C1 segment of cervical spinal cord (tissue), 14 donors: ENCODE measurements at places on chromosomes 1 and 21.

- no peak for DNase-seq
Measured at GRCh38 chr1:111127923-111128643, 11.8 kb downstream of the DRAM2 start.

DNA sequence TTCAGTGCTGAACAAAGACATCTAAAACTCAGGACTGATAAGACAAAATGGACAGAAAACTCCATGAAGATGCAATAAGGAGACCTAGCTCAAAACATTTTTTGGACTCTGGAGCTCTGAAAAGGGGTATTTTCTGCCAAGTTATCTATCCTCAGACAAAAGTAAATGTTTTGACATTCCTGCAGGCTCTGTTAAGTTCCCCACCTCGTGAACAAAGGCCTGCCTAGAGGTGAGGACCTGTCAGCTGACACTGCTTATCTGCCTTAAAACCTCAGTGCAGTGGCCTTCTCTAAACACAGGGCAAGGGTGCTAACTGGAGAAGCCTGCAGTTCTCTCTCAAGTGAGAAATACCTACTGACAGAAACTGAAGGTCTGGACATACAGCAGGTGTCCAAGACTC is 41.1 kb downstream of the COLGALT2 start:
- DNase-seq, result no peak

GRCh38 chr1:193183019-193183627 is 3.3 kb downstream of the B3GALT2 start:
- no peak for DNase-seq

DNA sequence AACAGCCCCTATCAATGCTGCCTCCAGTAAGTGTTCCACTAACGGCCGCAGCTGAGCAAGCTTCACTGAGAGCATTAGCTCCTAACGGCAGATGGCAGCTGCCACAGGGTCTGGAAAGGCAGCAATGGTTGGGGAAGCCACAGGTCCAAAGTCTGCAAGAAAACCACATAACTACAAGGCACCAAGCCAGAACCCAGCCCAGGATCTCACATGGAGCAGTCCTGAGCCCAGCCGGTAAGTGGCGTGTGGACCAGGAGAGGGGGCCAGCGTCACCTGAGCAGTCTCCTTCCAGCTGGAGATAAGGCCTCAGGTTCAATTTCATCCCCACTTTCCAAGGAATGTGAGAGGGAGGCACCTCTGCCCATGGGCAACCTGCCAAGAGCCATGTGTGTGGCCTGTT is 13.2 kb downstream of the SYT2 start:
- DNase-seq, result no peak

- DNase-seq, result no peak
Measured at GRCh38 chr1:46137916-46138315, 5.5 kb upstream of the PIK3R3 start.

- DNase-seq, result no peak
Measured at GRCh38 chr1:192439373-192440025, 122.7 kb downstream of the RGS21 start.

- no peak for DNase-seq
Measured at GRCh38 chr1:102842606-102843005, 265.7 kb downstream of the COL11A1 start.

GRCh38 chr1:203480525-203481084 is 5.0 kb downstream of the PRELP start:
- no peak for DNase-seq

- no peak for DNase-seq
Measured at GRCh38 chr1:202259705-202260104, 66.1 kb downstream of the LGR6 start.

DNA sequence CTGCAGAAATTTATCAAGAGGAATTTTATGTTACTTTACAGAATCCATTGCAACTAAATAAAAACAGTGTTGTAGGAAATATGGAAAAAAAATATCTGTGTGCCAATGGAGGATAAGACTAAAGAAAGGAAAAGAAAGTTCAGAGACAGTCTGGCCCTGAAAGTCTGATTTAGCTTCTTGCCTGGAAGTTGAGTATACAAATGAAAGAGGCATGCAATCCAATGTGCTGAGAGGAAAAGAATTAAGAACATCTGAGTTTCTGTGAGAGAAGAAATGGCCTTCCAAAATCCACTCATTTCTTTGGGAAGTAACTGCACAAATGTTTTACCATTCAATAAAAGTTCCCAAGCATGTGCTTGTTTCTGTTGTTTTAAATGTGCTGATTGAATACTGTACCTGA is 65.1 kb downstream of the LHX9 start:
- DNase-seq, result no peak

DNA sequence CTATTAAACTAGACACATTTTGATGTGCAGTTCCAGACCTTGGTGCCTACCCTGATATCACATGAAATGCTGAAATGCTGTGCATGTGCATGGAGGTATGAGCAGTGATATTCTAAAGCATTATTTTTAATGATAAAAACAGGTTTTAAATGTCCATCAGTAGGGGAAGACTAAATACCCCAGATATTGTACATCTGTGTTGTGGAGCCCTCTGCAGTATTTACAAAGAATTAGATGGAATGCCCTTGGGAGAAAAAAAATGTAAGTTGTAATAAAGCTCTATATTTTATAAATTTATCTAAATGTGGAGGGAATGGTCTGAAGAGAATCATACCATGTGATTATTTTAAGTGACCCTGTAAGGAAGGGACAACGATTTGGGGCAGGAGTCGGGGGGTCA is 39.1 kb upstream of the IGSF5 start:
- DNase-seq, result no peak

DNA sequence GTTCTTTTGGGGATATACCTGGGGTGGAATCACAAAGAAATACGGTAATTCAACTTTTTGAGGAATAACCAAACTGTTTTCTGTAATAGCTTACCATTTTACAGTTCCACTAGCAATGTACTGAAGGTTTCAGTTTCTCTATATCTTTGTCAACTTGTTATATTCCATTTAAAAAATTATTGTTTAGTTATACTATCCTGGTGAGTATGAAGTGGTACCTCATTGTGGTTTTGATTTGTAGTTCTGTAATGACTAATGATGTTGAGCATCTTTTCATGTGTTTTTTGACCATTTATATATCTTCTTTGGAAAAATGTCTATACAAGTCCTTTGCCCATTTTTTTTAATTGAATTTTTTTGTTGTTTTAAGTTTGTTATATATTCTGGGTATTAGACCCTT is 39.4 kb downstream of the MAST2 start:
- no peak for DNase-seq

DNA sequence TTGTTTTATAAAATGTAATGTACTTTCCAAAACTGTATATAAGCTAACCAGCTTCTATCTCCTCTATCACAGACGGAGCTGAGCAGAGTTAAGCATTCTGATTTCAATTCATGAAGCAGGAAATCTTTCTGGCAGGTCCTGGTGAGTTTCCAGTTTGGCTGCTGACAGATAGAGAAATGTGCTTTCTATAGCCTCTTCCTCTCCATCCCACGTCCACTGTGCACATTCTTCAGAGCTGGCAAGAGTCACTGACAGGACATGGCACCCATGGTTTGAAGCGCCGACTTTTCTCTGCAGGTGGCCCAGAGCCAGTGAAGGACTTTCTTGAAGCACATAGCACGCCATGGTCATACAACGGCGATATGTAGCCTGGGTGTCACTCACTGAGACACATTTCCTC is 52.3 kb upstream of the POU2F1 start:
- DNase-seq, result no peak

GRCh38 chr1:158716335-158716734 is 4.2 kb downstream of the OR6K3 start:
- no peak for DNase-seq

DNA sequence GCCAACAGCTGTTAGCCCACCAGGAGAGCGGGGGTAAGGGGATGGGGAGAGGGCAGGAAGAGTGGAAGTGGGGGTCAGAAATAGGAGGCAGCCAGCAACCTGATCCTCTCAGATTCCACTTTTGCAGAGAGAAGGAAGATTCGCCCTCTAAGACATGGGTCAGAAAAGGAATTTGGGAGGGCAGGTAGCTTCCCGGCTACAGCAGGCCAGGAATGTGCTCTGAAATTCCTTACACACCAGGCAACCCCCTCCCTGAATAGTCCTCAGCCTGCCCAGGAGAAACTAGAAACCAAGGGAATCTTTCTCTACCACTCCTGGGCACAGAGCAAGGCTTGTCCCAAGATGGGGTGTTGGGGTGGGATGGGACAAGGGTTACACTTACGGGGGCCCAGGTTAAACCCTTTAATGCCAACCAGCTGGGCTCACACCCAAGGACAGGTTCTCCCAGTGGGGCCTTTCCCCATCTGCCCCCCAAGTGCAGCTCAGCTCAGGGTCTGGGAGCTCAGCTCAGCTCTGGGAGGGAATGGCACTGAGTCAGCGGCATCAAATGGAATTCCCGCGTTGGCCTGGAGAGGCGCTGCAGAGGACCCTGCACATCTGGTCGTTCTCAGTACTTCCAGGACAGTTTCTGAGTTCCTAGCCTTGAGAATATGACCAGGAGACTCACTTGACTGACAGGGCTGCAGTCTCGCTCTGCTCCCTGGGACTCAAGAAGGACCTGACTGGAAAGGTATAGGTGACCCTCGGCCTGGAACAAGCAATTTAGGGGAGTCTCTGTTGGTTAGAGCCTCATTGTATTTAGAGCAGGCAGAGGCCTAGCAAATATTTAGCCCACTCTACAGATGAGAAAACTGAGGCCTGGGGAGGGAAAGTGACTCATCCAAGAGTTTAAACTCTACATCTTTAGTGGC is 761 bp downstream of the TNNT2 start:
- DNase-seq, result no peak

- DNase-seq, result no peak
Measured at GRCh38 chr21:34833465-34833864, 164.7 kb downstream of the CLIC6 start.

DNA sequence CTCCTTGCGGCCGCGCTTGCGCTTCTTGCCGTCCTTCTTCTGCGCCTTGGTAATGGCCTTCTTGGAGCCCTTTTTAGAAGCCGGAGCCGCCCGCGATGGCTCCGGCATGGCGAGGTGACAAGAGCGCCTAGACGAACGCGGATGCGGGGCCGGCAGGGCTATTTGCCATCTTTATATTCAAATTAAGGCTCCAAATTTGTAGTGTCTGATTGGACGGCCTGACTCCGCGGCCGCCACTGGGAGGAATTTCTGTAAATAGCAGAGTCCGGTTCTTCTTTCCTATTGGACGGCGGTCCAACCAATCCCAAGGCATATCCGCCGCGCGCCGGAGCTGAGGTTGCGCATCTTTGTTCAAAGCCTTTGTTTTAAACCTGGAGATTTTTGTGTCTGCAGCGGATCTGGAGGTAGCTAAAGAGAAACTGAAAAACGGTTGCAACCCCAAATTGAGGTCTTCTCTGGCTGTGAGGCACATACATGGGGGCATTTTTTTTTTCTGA is 22.6 kb upstream of the RNF187 start:
- DNase-seq, result peak; percentile 40

DNA sequence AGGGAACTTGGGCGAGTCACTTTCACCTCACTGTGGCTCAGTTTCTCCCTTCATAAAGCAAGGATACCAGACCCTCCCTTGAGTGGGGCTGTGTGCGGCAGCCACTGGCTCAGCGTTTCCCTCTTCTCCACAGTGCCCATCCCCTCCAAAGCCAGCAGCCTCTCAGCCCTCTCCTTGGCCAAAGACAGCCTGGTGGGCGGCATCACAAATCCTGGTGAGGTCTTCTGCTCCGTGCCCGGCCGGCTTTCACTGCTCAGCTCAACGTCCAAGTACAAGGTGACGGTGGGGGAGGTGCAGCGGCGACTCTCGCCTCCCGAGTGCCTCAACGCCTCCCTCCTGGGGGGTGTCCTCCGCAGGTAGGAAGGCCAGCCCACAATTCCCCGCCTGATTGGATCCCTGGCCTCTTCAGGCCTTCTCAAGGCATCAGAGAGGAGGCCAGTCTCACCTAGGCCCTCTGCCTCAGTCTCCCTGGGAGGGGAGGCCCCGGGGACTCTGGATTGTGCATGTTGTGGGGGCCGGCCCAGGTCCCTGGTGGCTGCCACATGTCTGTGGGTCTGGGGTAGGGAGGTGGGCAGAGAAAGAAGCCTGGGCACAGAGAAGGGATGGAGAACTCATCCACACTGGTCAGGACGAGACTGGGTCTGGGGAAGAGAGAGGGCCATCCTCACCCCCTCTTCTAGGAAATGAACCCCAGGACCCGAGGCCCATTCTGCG is 15.2 kb downstream of the TFAP2E start:
- DNase-seq, result no peak

DNA sequence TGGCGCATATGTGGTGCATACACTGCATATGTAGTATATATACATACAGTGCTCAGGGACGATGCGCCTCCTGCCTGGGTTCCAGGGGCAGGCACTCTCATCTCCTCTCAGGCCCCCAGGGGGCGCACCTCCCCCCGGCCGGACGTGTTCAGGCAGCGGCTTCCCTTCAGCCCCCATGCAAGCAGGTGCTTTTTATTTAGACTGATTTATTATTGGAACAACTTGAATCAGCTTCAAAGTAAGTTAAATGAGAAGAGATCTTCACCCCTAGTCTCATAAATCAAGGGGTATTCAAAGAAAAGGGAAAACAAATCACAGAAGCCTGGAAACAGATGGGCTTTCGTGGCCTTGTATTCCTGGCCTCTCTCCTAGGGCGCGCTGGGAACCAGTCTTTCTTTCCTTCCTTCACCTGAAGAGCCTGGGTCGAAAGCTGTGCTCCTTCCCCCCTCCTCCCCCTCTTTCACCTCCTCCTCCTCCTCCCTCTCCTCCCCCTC is 64.6 kb downstream of the UBIAD1 start:
- no peak for DNase-seq

GRCh38 chr1:191734321-191734720 is 423.9 kb upstream of the RGS18 start:
- DNase-seq, result no peak

DNA sequence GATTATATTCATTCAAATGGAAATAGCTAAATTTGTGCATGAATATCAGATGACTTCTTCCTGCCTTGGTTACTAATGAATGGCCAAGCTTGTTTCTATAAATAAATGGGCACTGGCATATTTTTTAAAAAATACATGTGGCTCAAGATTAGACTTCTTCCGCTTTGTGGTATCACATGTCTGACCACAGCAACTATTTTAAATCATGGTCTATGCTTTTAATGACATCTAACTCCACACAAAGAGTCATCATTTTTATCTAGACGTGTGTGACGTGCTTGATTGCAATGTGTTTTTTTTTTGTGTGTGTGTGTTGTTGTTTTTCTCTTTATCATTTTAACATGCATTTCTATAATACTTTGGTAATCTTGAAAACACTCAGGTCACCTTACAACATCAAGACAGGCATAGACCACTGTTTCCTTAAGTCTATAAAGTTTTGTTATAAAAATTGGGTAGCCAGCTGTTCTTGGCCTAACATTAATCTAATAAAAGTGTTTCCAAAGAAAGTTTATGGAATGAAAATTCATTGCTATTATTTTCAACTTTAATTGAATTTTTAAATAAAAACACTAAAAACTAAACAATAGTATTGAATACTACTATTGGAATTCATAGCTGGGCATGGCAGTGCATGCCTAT is 29.5 kb downstream of the RGS1 start:
- DNase-seq, result no peak
